GM12878 (cell line): ENCODE measurements at places on chromosomes 4 and X. TPM values are rescaled to one million over a fixed set of nuclear protein-coding genes. Genes with fewer than 3 reads are reported as not detected.
A peak's percentile ranks its signal among the peaks of the same experiment; 100 is the strongest.

DNA sequence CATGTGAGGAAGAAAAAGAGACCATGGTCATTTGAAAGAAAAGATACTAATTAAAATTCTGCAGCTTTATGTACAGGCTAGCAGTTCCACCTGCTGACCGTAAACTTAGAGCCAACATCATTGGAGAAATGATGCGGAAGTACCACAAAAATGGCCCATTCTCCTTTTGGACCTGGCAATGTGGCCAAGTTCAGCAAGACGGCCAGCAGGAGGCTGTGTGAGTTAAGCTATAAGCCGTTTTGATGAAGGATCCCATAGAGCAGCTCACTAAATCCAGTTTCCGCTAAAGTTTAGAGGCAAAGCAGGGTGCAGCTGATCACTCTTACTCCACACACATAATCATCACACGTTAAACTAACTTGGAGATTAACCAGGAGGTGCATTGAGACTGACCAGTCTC is 133.8 kb downstream of the LDB2 start:
- DNase-seq, result no peak

GRCh38 chr4:32569861-32570260 is 1849.7 kb downstream of the PCDH7 start:
- peak; percentile 45 for DNase-seq

- no peak for DNase-seq
Observed at GRCh38 chr4:156053174-156053573, 99.5 kb upstream of the CTSO start.

DNA sequence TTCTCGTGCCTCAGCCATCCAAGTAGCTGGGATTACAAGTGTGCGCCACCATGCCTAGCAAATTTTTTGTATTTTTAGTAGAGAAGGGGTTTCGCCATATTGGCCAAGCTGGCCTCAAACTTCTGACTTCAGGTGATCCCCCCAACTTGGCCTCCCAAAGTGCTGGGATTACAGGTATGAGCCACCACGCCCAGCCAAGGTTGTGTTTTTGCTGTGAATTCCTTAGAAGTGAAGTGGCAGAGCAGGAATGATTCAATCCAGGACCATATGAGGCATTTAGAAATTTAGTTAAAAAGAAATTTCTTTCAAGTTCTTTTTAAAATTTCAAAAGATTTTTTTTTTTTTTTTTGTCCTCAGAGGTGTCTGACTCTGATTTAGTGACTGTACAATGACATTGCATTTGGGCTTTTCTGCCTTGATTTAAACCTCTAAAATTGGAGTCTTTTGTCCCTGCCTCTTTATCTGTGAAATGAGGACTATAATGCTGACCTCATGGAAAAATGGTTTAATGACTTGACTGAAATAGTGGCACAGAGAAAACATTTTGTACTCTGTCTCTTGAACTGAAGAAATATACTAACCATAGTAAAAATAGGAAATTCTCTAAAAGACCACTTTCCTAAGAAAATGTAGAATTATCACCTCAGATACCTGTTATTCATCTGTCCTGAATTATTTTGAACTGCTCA is 59.9 kb downstream of the CXCL13 start:
- no peak for DNase-seq

DNA sequence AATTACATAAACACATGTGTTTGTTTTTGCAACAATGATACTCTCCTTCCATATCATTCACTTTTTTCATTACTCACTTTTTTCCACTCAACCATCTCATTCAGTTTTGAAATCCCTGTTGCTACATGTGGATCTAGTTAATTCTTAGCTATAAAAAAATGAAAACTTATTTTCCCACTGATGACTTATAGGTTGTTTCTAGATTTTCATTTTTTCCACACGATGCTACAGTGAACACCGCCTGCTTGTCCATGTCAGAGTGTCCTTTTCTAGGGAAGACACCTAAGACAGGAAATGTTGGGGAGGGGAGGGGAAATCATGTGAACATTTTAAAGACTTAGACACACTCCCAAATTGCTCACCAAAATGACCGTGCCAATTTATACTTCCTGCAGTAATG is 70.2 kb downstream of the SUPT20HL2 start:
- no peak for DNase-seq

GRCh38 chr4:8251110-8251883 is 18.3 kb upstream of the HTRA3 start:
- DNase-seq, result no peak

DNA sequence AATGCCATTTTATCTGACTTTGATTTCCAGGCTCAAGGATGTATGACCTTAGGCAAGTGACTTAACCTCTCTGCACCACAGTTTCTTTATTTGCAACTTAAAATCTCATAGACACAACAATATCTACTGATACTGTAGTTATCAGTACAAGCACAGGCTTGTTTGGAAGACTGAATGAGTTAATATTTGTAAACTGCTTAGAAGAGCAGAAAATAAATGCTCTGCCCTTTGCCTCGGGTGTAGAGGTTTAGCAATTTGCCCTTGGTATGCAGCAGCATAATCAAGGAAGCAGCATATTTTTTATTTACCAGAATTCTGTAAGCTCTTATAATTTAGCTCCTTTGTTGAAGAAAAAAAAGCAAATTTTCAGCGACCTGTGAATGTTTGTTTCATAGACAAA is 2.9 kb upstream of the CXCL1 start:
- no peak for DNase-seq

DNA sequence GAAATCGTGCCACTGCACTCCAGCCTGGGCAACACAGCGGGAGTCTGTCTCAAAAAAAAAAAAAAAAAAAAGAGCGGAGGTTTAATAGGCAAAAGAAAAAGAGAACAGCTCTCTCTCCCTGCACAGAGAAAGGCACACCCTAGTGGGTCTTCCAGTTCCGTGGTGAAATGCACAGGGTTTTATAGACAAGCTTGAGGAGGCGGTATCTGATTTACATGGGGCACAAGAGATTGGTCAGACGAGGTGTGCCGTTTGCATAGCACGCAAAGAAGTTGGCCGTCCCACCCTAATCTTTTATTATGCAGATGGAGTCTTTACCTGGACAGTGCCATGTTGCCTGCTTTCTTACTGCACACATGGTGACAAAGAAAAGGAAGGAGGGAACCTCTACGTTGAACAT is 33.5 kb upstream of the REST start:
- no peak for DNase-seq

DNA sequence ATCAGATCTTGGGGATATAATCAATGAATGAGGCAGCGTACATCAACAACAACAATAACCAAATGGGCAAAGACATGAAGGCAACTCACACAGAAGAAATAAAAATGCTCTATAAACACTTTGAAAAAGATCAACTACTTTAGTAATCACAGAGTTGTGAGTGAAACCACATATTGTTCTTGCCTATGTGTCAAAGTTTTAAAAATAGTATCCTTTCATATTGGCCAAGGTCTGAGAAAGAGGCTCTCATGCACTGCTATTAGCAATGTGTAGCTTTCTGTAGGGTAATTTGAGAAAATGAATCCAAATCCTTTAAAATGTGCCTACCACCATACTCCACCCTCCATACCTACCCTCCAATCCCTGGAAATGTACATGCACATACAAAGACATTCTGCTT is 25.0 kb downstream of the COQ2 start:
- DNase-seq, result no peak

PDE6B gene
- 3.5 and 5.6 TPM in 2 replicates for total RNA-seq

CTAG1B gene
- not detected in 2 replicates for total RNA-seq

C4orf50 gene
- total RNA-seq, result 0.05 and 0.08 TPM in 2 replicates

SULT1E1 gene
- total RNA-seq, result not detected in 2 replicates
